SIG-M5 (cell line): ENCODE measurements at places on chromosomes 5 and 9.
A peak's percentile ranks its signal among the peaks of the same experiment; 100 is the strongest.

DNA sequence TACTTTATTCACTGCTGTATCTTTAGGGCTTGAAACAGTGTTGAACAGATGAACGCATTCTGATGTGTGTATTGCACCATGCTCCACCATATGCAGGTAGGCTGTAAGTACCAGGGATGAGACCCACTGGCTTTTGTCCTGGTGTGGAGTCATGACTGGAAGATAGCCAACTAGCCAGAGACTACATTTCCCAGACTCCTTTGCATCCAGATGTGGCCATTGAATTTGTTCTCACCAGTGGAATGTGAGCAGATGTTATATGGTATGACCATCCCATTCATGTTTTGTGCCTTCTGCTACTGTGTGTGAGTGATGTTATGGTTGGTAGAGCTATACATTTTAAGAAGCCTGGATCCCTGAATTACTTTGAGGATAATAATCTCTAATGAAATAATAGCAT is 7.4 kb upstream of the FBXL7 start:
- DNase-seq, result no peak

GRCh38 chr5:4442221-4442620 is 697.9 kb upstream of the ADAMTS16 start:
- DNase-seq, result no peak

DNA sequence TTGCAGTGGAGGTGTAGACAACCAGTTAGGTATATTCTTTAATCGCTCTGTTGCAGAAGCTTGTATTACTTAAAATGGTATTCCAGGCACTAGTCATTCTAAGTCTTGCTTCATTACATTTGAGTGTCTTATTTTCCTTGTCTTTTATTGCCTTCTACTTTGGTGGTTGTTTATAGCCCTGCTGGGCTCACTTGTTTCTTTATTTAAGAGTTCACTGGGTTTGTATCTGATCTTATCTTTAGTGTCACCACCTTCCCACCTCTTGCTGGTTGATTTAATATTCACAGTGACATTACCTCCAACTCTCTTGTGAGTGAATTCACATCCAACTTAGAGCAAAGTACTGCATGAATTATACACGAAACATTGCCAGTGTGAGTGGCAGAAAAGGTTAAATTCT is 83.6 kb upstream of the BNC2 start:
- no peak for DNase-seq

GRCh38 chr5:114415760-114416159 is 53.9 kb downstream of the KCNN2 start:
- no peak for DNase-seq

GRCh38 chr9:84169240-84169639 is 171.3 kb downstream of the SLC28A3 start:
- no peak for DNase-seq

- DNase-seq, result no peak
These were observed 7.8 kb upstream of the LMX1B start for GRCh38 chr9:126605792-126606482.

DNA sequence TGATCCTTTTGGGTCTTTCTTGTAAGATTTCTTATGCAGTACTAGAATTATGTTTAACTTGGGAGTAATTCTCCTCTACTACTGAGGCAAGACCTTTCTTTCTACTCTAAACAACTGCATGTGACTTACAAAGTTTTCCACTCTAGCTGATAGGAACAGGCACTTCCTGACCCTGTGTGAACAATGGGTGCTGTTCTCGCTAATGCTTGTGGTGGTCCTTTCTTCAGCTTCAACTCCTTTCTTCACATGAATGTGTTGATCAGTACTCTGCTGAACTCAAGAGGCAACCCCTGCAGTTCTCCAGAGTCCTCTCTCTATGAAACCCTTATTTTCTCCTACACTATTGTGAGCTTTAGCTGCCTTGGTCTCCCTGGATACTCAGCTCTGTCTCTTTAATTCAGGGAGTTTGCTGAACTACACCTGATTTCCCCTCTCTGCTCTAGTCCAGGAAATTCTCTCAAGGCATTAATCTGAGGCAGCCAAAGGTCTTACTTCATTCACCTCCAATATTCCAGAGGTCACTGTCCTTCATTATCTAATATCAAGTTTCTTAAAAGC is 484.6 kb upstream of the PIK3R1 start:
- no peak for DNase-seq

GRCh38 chr5:130992095-130992494 is 173.0 kb downstream of the HINT1 start:
- no peak for DNase-seq

GRCh38 chr9:129484352-129485000 is 136.4 kb downstream of the C9orf50 start:
- DNase-seq, result no peak

- DNase-seq, result no peak
These were observed 100.4 kb downstream of the TRIM36 start for GRCh38 chr5:115069087-115069968.

DNA sequence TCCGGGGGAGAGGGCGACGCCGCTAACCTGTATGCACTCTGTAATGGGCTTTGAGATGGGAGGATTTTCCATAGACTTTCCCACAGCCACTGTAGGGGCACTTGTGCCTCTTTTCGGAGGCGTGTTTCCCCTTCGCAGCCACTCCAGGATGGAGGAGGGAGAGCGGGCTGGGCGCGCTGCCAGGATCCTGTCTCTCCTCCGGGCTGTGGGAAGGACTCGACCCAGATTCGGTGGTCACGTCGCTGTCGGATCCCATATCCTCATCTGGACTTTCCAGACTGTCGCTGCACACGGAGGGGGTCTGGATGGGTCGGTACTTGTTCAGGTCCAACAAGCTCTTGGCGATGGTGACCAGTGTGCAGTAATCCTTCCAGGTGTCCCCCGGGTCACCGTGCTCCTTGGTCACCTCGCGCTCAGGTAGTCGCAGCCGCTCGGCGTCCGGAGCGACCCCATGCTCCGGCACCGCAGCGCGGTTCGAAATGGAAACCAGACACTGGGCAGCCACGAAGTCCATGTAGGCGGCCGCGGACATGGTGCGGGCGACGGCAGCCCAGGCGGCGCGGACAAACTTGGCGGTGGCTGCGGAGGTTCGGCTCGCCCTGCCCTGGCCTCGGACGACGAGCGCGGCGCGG is 1.5 kb downstream of the KLF9 start:
- no peak for DNase-seq

DNA sequence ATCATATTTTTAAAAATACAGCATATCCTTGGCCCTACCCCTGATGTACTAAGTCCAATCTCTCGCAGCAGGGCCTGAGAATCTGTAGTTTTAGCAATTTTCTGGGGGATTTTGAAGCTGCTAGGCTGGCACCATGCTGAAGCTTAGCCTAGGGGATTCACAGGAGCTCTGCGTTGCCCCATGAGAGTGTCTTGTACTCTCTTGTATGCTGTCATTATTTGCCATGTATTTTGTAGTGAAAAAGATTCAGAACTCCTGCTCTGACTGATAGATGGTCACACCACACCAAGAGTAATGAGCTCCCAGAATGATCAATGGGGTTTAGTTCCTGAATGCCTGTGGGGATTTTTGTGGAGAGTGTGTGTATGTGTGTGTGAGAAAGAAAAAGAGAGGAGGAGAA is 20.7 kb upstream of the TRMT10B start:
- DNase-seq, result no peak

- no peak for DNase-seq
These were observed 68.9 kb downstream of the DAP start for GRCh38 chr5:10691826-10692785.

DNA sequence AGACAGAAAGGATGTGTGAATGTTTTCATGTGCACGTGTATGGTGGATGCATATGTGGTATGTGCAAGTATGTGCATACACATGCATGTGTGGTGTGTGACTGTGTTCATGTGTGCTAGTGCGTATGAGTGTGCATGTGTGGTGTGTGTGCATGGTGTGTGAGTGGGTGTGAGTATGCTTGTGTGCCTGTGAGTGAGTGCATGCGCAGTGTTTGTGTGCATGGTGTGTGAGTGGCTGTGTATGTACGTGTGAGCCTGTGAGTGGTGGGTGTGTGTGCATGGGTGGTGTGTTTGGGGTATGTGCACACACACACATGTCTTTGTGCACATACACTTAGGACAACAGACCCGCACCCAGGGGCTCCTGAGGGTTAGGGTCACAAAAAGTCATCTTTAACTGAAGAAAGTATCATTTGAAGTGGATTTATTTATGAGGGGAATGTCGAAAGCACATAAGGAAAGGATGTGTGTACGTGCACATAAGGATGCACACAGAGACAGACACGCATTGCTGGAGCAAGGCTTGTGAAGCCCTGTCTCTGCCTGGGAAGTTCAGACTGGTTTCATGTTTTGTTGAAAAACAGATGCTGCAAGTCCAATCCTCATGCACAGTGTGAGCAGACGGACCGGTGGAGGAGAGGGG is 237.0 kb downstream of the SYK start:
- DNase-seq, result no peak

DNA sequence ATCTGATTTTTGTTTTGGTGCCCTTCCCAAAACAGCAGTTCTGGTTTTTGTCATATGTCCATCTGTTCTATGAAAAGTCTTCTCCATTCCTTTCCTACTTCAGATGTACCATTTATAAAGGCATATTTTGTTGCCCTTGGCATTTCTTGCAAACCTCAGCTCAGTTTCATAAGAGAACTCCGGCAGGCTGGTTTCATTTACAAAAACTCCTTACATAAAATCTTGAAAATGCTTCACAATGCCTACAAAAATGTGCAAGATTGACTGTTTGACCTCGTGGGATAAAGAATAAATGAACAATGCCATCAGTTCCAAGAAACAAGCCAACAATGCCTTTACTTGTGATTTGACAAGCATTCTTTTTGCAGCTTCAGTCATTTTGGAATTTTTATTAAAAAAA is 39.1 kb upstream of the CTNNAL1 start:
- DNase-seq, result no peak

DNA sequence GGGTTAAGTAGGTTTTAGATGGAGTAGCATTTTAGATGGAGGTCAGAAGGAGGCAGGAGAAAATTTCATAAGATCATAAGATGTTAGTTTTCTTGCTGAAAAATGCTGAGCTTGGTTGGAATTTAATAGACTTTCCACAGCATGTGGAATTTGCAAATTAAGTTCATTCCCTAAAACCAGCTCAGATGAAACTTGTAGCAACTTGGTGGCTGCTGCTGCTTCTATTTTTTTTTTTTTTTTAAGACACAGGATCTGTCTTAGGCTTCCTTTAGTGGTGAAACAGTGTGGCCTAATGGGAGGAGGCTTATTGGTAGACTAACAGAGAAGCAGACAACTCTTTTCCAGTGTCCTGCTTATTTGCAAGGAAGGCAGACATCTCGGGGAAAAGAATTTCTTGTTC is 154.5 kb downstream of the AOPEP start:
- no peak for DNase-seq

DNA sequence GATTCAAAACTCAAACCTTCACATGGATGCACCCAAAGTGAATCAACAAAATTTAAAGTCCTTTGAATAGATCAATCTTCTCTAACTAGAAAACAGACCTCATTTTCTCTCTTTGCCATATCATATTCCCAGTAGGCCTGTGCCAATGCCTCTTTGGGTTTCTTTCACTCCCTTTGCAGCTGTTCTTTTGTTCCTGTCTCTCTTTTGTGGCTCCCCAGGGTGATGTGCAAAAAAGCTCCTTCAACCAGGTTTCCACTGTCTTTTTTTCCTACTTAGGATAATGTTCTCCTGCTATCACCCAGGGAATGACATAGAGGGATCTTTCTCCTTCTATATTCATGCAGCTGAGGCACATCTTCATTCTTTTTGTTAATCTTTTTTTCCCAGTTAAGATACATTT is 54.6 kb downstream of the MARCHF3 start:
- no peak for DNase-seq

DNA sequence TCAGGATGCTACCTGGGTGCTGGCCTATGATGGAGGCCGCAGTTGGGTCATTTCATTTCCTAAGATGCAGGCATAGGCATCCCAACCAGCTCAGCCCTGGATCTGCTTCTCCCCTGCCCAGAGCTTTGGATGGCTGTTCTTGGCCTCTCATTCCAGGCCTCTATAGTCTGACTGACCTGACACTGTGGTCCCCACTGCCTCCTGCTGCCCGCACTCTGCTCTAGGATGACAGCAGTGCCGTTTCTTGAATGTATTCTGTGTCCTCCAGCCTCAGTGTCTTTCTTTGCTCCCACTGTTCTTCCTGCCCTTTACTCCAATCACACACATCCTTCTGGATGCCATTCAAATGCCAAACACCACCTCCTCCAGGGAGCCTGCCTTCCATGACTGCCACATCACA is 235.7 kb downstream of the HSPA4 start:
- DNase-seq, result no peak

DNA sequence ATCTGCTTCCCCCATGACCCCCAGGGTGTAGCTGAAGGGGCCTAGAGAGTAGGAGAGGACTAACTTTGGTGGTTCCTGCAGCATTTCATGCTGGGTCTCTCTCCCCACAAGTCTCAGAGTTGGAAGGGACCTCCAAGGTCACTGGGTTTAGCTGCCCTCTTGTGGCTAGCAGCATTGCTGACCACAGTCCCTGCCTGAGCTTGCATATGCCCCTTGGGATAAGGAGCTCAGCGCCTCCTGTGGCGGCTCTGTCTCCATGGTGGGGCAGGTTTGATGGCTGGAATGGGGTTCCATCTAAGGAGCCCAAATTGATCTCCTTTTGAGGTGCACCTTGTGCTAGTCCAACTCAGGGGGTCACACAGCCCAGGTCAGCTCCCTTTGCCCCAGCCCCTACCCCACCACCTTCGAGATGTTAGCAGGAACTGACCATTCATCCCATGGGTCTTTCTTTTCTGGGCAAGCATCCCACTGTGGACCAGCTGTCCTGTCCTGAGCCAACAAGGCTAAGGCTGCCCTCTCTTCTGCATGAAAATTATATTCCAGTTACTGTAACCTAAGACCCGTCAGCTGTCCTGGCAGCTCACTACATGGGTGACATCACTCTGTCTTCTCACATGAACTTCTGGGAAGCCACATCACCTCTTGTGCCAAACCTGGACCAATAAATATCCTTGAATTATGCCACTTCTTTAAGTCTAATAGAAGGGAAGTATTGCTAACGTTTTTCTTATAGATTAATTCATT is 196.2 kb downstream of the HSPA4 start:
- no peak for DNase-seq

GRCh38 chr9:35844628-35845270 is 15.7 kb downstream of the TMEM8B start:
- DNase-seq, result peak; percentile 92

DNA sequence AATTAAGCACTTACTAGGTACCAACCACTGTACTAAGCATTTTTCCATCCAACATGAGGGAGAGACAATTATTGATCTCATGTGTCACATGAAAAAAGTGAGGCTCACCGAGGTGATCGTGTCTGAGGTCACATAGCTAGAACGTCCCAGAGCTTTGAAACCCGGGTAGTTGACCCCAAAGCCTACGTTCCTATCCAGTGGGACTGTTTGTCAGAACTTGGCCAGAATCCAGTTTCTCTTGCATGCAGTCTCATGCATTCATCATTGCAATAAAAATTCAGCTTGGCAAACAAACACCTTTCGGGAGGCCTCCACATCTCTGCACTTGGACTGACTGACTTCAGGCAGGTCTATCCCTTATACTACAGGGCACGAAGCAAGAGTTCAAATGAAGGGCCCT is 23.4 kb upstream of the FAT2 start:
- no peak for DNase-seq

DNA sequence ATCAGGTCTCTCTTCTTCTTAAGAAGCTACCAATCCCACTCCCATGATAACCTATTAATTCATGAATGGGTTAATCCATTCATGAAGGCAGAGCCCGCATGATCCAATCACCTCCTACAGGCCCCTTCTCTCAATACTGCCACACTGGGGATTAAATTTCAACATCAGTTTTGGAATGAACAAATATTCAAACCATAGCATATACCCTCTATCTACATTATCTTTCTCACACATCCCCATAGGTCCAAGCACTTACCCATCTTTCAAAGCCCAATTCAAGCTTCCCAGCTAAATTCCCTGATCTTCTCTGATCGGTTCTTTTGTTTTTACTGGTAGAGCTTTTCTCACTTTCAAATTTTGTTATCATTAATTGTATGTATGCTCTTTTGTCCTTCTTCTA is 10.5 kb upstream of the SHOC1 start:
- no peak for DNase-seq
